Fibroblast of villous mesenchyme (primary cell): ENCODE measurements at places on chromosomes 16 and 17. TPM values are rescaled to one million over a fixed set of nuclear protein-coding genes. Genes with fewer than 3 reads are reported as not detected.

Gene COPZ2
- 61.3 and 75.7 TPM in 2 replicates for total RNA-seq

Gene DNAH3
- under 0.01 TPM in 2 replicates for total RNA-seq

Gene ZNF469
- total RNA-seq, result 6.0 and 9.7 TPM in 2 replicates

Gene ITGAX
- total RNA-seq, result not detected in 2 replicates

Gene SOX8
- under 0.01 TPM in 1 of 2 replicates, not detected in the other for total RNA-seq

Gene C17orf50
- total RNA-seq, result not detected in 2 replicates

Gene KRT32
- not detected in 2 replicates for total RNA-seq

Gene MEOX1
- total RNA-seq, result 2.9 and 6.0 TPM in 2 replicates

Gene ST6GALNAC2
- 0.86 and 1.9 TPM in 2 replicates for total RNA-seq

Gene STX4
- total RNA-seq, result 15.5 and 24.2 TPM in 2 replicates

Gene NPIPA8
- under 0.01 and 0.32 TPM in 2 replicates for total RNA-seq

Gene CCT6B
- total RNA-seq, result 1.3 and 2.3 TPM in 2 replicates

Gene GPRC5B
- total RNA-seq, result 12.6 and 21.6 TPM in 2 replicates

Gene PRSS33
- total RNA-seq, result not detected in 2 replicates

Gene REXO5
- total RNA-seq, result 6.9 and 8.1 TPM in 2 replicates

Gene TENT4B
- total RNA-seq, result 7.1 and 12.5 TPM in 2 replicates
